ENCODE measurements at places on chromosomes 12 and 14.

DNA sequence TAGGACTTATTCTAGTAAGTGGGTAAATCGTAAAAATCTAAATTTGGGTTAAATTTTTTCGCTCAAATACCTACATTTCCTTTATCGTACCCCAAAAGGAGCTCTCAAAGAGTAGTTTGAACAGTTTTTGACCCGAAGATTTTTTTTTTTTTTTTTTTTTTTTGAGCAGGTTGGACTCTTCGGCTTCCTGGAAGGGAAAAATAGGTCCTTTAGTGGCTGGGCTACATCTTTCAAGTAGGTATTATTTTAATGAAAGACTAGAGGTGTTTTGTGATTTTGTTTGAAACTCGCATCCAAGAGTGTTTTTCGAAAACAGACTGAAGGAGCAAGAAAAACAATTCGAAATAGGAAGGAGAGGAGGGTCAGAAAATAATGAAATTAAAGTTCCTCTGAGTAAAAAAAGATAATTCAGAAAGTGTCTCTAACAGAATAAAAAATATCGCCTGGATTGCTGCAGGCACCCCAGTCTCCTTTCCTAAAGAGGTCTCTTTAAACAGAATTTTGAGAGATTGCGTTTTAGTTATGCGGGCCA is 6.0 kb downstream of the CDKN1B start:
- no peak for DNase-seq

DNA sequence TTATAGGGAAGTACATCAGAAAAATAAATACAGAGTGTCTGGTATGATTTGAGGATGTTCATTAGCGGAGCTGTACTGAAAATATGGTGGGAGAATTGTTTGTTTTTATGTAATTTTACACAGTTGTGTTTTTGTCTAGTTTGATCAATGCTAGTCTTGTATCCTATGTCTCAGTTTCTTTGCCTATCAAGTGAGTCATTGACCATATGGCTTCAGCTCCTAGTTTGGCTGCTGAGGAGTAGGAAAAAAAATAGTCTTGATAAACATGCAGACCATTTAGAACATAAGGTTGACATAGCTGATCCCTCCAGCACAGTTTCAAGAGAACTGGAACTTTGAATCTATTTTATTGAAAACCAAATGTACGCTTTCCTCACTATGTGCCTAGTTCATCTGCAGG is 1292.1 kb upstream of the FLRT2 start:
- DNase-seq, result no peak

DNA sequence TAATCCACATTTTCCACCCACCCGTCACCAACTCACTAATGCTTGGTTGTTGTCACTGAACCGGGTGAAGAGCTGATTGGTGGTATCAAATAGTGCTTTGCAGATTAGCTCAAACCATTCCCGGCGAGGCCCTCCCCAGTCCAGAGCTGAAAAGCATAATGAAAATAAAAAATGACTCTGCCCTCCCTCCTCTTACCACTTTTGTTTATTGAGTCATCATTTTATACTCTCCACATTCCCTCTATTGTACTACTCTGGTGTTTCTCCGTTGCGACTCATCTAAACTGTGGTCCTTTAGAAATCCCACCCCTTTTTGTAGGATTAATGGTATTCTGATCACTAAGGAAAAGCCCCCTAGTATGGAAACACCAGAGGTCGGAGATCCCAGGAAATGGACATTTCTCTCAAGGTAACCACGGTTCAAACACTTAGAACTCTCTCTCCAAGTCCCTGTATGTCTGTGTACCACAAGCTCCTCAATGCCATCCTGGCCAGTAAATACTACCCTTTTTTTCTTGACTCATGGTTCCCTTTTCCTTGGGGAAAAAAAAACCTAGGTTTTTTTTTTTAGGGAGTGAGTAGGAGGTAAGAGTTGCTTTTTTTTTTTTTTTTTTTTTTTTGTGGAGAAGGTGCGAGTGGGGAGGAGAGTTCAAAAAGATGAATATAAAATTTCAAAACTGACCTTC is 42.0 kb downstream of the AREL1 start:
- no peak for DNase-seq

DNA sequence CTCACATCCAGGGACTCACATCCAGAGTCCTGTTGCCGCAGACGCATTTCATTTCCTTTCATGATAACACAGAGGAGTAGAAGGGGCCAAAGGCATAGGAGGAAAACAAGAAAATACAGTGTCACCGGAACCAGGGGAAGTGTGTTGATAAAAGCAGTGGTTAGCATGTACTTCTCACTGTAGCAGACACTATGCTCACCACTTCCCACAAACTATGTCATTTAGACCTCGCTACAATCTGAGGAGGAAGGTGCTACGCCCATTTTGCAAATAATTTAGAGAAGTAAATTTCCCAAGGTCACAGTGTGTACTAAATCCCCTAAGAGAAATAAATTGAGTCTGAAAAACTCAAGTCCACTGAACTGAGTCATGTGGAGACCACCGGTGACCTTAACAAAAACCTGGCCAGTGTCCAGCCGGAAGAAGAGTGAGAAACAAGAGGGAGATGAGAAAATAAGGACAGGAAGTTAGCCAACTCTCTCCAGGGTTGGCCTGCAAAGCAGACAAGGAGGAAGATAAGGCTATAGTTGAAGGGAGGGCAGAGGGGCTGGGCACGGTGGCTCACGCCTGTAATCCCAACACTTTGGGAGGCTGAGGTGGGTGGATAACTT is 25.8 kb upstream of the TMCC3 start:
- DNase-seq, result no peak

DNA sequence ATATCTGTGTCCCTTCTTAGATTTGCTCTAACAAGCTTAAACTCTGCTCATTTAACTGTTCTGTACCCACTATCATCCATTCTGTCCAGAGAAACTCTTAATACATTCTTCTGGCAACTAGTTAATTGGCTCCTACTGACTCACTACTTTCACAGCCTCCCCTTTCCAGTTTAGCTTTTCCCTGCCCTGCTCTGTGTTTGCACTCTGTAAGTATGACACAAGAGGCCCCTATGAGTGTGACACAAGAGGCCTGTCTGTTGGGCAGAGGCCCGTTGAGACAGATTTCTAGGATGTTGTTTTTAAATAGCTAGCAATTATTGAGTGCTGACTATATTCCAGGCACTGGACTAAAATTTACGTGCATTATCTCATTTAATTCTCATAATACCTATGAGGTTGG is 246.0 kb upstream of the DAAM1 start:
- DNase-seq, result no peak

DNA sequence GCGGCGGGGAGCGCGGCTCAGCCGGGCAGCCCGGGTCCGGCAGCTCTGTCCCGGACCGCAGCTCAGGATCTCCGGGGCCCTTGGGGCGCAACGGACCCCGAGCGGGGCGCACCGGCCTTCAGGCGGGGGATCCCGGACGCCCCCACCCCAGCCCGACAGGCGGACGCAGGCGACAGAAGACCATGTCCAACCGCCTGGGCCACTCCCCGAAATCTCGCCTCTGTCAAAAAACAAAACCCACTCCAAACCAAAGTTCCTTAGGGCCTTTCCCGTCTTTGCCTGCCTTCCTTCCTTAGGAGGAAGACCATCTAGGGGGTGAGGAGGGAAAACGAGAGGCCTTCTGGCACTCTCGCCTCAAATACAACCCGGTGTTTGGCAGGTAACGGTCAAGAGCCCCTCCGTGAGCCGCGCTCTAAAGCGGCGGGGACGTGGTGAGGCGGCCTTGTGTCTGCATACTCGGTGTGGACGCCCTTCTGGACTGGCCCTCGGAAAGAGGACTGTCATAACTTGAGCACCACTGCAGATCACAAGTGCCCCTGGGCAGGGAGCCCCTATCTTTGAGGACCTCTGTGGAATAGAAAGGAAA is 604 bp downstream of the HCFC2 start:
- DNase-seq, result no peak

DNA sequence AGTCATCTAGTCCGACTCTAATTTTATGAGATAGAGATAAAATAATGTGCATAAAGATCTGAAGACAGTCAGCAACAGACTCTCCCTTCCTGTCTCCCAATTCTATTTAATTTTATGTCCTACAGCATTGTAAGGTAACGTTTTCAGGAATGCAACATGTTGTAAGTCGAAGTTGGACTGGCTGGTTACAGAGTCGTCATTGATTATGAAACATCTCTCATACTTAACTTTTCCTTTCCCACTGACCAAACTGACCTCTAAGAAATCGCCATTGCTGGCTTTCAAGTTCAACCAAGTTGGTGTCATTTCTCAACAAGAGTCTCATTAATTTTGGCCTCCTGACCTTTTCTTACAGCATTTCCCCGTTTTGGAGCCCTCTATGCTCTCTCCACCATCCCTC is 4.9 kb upstream of the RIC8B start:
- no peak for DNase-seq

DNA sequence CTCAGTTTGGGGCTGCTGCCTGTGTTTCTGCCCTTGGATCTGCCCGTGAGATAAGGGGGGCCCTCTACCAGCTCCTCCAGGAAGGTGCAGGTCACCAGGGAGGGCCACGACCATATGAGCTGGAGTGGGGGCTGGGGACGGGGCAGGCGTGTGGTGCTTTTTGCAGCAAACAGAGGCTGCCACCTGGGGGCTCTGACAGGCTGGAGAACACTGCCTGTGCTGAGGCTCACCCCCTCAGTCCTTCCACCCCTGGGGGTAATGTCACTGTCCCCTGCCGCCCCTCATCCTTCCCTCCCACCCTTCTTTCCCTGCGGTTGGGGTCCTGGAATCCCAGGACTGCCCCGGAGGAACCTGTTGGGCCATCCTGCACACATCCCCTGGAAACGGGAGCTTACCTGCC is 3.2 kb downstream of the PLD4 start:
- DNase-seq, result no peak

GRCh38 chr14:55138091-55138490 is 9.0 kb downstream of the LGALS3 start:
- no peak for DNase-seq

DNA sequence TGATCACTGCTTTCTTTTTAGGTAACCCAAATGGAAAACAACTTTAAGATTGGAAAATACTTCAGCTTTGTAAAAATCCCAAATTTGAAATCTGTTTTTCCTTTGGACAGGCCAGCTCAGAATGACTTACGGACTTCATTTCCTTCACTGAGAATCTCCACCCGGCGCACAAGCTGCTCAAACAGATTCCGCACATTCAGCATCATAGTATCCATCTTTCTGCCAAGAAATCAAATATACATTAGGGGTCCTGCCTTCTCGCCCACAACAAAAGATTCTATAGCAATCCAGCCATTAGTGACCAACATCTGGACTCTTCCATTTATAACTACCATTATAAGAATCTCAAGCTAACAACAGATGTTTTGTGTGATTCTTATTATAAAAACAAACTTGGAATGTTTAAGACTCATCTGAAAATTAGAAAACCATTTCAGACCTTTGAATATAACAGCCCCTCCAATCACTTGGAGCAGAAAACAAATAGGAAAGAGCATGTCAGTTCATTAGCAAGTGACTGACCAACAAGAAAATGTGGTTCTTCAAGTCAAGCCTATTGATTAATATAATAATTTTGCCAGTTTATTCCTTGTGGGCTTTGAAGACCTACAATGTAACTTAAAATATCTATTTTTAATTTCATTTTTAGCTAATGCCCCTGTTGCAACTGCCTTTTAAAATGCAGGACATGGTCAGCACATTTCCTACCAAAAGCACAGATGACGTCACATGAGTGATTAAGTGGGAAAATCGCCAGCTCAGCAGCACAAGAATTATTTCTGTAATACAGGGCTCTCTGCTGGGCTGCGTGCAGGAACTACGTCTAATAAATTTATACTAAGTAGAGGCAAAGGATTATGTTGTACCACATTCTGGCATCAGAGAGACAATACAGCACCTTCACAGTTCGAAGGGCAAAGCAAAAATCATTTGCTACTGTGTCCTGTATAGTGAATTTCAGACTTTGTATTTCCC is 8.5 kb downstream of the RACGAP1 start:
- DNase-seq, result no peak

DNA sequence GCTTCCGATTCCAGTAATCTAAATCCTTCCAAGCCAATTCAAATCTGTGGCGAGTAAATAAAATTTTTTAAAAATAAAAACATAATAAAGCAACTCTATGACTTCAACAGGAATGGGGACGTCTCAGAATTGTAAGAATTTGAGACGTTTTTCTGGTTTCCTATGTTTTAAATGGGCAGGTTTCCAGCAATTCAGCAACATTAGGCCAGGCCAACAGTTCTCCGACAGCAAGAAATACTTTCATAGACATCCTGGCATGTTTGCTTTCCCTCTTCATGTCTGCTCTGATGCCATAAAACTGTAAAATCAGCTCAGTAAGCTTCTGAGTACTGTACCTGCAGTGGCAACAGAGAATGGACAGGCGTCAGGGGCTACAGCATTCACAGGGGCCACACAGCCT is 35.8 kb upstream of the DICER1 start:
- DNase-seq, result no peak

Data from progenitor cell of endocrine pancreas (in vitro differentiated cells).